ENCODE measurements at places on chromosomes 1 and 21.

DNA sequence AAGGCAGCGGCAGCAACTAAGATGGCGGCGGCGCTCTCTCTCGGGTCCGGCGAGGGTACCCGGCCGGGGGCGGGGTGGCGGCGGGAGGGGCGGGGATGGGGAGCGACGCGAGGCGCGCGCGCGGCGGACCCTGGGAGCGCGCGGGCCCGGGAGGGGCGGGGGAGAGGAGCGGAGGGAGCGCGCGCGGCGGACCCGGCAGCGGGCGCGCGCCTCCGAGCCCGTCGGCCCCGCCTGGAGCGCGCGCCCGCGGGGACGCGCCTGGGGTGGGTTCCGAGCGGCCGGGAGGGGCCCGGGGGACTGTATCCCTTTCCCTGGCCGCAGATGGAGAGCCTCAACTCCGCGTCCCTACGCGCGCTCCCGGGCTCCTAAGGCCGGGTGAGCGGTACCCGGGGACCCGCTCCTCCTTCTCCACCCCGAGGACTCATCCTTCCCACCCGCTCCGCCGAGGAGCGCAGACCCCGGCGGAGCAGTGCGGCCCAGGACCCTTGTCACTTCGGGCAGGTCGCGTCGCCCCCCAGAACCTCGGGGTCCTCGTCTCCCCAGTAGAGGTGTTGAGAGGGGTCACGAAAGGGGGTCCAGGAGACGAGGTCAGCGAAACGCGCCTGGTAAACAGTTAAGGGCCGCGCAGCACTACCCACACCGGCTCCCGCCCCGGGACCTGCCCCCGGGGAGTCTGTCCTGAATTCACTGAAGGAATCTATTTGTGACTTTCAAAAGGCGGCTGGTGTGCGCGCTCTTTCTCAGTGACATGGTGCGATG, at the start of gene CLSTN1:
Gene CLSTN1 (minus strand): TSS at position 23 of the 759 bp plus-strand sequence. CDS start 232 bp downstream, outside the sequence.
- peak; percentile 71 for DNase-seq

- no peak for DNase-seq
Observed at GRCh38 chr1:14896381-14897079, 257.0 kb upstream of the TMEM51 start.

DNA sequence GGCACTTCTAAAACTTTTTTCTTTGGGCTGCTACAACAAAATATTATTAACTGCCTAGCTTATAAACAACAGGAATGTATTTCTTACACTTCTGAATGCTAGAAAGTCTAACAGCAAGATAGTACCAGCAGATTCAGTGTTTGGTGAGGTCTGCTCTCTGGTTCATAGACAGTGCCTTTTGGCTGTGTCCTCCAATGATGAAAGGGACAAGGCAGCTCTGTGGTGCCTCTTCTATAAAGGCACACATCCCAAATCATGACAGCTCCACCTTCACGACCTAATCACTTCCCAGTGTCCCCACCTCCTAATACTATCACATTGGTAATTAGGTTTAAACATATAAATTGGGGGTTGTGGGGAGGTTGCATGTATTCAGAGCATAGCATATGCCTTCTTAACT, 9.5 kb downstream of the CFH start:
- DNase-seq: no peak

DNA sequence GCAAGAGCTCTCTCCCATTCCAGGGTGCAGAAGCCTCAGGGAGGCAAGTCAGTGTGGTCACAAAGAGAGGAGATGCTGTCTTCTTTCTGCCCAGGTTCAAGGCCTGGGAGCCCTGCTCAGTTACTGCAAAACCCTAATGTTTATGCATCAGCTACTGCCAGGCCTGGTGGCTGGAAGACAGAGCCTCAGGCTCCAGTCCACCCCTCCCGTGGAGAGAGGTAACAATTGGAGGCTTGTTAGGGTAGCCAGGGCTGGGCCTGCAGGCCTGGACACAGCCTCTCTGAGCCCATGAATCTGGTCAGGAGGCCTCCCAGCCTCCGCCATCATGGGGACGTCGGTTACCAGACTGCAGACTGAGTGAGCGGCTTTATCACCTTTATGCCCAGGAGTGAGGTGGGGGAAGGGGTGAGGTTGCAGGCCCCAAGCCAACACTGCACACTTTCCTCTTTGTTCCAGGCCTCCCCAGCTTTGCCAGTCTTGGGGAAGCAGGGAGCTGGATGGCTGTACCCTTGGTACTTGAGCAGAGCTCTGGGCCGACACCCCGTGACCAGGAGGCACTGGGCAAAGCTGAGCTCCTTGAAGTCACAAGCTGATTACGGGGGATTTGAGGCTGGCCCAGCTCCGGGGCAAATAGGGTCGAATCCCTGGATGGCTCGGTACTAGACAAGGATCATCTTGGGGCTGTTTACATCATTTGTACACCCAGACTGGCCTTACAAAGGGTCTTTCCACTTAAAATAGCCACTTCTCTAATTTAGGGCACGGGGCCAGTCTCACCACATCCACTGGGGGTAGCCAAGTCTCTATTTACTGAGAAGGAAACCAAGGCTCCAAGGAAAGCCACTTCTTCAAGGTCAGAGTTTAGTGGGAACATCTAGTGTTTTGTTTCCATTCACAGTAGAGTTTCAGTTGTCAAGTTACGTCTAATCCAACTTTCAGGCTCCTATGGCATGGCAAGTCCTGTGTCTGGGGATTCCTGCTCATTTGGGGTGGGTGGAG, 5.2 kb downstream of the SLC2A1 start:
- no peak for DNase-seq

DNA sequence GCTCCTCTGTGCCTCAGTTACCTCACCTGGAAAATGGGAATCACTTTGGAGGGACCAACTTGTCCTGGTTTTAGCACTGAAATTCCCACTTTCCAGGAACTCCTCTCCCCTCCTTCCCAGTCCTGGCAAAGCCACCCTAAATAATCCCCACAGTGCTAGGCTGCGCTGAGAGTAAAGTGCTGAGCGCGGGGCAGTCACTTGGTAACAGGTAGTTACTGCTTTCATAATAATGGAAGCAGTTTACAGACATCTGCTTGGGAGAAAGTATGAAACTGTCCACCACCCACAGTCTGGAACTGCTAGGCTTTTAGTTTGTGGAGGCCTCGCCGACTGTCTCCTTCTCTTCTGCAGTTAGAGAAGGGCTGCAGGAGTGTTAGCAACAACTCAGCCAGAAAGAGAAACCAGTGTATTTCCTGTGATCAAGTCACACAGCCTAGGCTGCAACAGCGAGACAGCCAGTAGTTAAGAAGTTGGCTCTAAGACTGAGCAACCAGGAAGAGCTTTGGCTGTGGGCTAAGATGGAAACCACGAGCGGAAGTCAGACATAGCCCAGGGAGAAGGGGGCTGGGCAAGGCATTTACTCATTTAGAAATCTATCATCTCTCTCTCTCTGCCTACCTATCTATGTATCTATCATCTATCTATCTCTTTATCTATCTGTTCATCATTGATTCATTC, 30.8 kb upstream of the ABCG1 start:
- peak; percentile 58 for DNase-seq

- no peak for DNase-seq
Observed at GRCh38 chr1:185108321-185108720, 48.4 kb downstream of the TRMT1L start.

DNA sequence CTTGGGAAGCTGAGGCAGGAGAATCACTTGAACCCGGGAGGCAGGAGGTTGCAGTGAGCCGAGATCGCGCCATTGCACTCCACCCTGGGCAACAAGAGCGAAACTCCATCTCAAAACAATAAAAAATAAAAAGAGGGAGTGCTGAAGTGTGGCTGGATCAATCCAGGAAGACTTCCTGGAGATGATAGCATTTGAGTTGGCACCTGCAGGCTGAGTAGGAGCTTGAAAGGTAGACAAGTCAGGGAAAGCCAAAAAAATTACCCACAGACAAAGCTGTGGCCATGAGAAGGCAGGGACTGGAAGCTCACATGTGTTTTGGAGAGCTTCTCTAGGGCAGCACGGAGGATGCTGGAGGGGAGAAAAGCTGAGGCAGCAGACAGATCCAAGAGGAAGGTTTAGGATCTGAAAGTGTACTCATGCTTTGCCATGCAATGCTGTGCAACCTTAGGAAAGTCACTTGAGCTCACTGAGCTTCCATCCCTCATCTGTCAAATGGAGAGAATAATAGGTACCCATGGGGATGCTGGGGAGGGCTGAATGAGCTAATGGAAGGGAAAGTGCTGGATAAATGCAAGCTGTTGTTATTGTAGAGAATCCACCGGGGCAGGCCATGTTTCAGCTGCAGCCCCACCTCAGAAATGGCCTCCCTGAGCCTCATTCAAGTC, 26.0 kb upstream of the SYNC start:
- DNase-seq: no peak

DNA sequence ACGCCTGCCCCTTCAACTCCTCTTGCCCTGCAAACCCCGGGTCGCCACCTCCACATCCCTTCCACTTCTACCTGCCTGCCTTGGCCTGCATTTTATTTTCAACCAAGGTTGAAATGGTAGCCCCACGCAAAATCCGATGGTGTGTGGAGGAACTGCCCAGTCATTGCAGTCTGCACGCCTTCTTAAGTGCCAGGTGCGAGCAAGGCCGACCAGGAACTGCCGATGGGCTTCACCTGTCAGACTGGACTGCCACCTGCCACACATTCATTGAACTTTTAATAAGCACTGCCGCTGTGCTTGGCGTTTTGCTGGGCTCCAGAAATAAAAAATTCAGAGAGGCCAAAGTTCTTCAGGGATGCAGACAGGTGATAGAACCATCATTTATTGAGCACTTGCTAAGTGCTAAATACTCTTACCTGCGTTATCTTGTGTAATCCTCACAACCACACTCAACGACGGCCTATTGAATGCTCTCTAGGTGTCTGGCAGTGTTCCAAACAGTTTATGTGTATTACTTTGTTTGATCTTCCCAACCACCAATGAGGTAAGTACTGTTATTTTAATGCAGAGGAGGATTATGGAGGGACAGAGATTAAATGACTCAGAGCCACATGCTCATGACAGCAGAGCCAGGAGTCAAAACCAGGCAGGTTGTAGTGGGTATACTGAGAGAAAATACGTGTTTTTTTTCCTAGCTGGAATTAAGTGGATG, 36.2 kb downstream of the CACHD1 start:
- no peak for DNase-seq

DNA sequence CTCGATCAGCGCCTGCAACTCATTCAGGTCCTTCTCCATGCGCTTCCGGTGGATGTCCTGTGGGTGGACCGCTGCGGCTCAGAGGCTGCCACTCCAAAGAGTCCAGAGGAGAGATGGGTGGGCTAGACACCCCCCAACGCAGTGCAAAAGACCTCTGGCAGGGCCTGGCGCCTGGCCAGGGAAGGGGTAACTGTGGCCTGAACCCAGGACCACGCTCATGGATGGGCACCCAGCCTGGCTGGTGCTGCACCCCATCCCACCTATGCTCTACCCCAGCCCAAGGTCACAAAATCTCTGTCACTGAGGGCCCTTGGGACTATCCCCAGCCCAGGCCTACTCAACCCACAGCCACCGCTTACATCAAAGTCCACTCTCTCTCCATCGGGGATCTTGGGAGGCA, 12.2 kb downstream of the TNNT2 start:
- DNase-seq: no peak

DNA sequence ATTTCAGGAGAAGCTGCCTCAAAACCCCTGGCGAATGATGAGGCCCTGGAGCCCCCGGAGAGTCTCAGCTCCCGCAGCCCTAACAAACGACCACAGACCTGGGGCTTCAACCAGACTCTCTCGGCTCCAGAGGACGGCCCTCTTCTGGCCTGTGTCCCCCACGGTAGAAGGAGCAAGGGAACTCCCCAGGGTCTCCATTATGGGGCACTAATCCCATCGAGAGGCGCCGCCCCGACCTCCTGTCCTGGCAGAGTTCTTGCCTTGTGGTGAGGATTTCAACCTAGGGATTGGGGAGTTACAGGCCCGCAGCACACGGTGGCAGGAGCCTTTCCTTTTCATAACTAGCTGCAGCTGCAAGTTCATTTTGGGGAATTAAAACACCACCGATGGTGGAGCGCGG, 6.2 kb downstream of the FAAP20 start:
- DNase-seq: no peak

DNA sequence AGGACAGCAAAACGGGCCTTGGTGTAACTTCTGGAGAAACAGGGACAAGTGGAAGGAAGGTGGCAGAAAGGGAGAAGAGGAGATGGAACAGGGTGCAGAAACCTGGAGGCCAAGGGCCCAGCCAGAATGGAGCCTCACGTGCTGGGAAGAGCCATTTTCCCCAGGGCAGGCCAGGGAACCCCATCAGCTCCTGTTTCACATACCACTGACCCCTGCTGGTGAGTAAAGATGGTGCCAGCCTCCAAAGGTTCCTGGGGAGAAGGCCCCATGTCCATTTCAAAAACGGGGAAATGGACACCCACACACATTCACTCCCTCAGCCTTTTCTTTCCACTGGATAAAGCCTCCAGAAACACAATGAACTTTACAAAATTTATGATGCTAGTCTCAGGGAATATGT, 57.6 kb upstream of the JUN start:
- DNase-seq: no peak

DNA sequence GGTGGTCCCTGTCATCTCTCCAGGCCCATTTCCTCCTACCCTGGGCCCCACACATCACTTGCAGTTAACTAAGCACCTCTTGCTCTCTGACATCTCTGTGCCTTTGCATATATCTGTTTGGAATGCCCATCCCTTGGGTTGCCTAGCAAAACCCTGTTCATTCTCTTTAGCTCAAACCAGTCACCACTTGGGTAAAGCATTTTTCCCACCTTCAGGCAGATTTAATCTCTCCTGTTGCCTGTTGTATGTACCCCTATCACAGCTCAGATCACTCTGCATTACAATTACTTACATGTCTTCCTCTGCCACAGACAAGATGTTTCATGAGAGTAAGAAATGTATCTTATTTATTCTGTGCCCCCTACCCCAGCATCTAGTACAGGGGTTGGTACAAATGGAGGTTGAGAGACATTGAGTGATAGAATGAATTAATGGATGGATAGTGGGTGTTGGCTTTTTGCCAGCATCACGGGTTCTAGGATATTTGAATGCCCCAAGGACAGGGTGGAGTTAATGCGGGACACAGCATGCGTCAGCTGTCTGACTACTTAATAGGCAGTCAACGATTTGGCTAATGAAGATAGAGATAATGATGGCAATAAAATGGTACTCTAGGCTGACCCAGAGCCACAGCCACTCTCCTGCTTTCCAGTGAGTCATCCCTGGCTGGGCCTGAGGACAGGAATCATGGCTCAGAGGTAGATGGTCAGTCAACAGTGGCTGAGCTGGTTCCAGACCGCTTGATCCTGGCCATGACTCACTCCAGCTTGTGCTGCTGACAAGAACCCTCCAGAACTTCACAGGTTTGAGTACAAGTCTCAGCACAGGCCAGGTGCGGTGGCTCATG, 6.5 kb downstream of the NR0B2 start:
- no peak for DNase-seq

DNA sequence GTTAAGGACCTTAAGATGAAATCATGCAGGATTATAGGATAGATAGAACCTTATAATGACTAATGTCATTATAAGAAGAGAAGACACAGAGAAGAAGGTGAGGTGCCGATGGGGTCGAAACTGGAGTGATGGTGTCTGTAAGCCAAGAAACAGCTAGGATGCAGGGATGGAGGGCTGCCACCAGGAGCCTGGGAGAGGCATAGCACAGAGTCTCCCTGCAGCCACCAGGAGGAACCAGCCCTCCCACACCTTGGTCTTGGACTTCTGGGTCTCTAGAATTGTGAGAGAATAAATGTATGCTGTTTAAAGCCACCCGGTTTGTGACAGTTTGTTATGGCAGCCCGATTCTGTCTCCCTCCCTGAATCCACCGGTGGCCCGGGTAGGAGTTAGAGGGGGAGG, 337.2 kb upstream of the AJAP1 start:
- no peak for DNase-seq
